ENCODE measurements at places on chromosomes 2 and 18.

GRCh38 chr2:241344925-241345651, 11.0 kb upstream of the FARP2 start:
- DNase-seq: no peak

DNA sequence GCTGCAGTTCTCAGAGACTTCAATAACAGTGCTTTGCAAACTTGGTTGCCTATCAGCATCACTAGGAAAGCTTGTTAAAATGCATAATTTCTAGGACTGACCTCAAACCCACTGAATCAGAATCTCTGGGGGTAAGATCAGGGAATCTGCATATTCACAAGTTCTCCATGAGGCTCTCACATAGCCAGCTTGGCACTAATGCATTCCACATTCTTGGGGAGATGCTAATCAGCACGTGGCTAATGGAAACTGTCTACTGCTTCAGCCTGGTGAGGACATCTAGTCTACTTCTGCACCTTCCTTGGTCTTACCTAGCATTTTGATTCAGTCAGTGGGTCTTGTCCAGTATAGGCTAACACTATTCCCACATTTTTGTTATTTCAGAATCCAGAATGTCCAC, 56.3 kb downstream of the RBKS start:
- no peak for DNase-seq

DNA sequence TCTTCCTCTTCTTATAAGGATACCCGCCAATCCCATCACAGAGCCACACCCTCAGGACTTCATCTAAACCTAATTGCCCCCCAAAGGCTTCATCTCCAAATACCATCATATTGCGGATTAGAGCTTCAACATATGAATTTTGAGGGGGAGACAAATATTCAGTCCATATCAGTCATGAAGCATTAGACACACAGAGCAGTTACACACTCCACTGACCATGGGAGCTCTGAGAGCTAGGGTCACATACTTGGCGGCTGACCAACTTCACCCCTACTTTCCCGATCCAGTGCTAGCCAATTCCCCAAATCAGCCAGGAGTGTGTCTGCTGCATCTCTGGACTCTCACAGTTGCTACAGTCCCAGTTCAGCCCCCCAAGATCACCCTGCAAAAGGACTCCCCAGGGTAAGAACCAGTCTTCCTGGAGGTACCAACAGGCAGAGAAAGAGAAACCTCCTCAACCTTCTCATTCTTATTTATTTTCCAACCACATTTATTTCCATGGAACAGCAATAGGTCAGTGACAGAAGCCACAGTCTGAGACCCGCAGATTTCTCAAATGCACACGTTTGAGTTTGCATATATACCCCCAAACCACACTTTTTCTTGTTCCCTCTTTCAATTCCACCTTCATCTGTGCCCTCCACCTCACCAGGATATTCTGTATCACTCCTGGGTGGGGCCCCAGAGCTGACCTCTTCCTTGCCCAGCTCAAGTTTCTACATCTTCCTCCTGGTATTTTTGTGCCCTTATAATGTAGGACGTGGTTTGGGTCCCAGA, 33.3 kb downstream of the SPP2 start:
- no peak for DNase-seq

DNA sequence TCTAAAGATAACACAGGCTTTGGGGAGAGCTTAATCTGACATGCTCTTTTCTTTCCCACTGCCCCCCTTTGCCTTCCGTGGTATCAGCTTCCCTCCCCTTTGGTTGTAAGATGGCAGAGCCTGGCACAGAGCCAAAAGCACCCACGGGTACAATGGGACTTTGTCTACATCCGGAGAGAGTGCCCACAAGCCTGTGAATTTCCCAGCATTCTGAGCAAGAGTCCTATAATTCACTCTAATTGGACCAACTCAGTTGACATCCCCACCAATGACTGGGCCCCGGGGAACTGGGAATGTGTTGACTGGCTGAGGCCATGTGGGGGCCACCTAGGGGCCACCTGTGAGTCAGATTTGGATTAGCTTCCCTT, 20.1 kb upstream of the C2orf72 start:
- no peak for DNase-seq

GRCh38 chr18:40017021-40017420, 1938.0 kb upstream of the PIK3C3 start:
- no peak for DNase-seq

DNA sequence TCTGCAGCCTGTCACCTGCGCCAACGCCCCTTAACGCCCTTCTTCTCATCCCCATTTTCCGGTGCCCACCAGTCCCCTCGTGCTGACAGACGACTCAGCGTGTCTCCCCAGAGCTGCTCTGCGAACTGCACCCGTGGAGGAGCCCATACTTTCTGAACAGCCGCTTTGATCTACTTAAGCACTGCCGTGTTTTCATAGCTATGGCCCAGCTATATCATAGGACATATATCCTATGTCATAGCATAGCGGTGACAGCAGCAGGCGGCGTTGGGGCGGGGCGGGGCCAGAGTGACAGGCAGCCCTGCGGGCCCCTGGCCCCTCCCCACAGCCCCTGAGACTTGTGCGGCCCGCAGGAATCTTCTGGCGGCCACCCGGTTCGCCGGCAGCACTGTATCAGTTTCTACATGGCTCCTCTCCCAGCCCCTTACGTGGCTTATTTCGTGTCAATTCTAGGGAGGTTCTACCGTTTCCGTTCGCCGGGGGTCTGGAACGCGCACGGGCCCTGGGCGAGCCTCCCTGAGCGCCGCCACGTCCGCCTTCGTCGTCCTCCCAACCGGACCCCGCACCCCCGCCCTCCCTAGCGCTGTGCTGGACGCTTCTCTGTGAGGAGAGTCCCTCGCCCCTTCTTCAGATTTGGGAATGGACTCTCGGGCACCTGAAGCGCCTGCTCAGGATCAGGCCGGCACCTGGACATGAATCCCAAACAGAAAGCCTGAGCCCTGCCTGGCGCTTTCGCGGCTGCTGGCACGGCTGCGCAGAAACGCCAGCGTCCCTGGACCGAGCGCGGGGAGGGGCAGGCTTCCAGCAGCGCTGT, 35.4 kb downstream of the PTPN18 start:
- DNase-seq: peak; percentile 77

DNA sequence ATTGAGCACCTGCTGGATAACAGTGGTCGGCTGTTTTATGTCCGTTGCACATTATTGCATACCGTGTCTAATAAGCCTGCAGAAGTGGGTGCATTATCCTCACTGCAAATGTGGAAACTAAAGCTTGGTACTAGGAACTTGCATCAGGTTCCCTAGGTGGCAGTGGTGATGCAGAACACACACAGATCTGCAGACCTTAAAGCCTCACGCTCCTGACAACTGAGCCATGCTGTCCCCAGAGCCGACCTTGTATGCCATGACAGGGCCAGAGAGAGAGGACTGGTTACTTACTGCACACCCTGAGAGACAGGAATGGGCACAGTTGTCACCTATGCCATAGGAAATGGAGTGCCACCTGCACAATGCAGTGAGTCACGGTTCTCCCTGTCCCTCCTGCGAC, 151.8 kb downstream of the SH3RF3 start:
- no peak for DNase-seq

- no peak for DNase-seq
Observed at GRCh38 chr2:159427048-159427447, 140.5 kb upstream of the WDSUB1 start.

- DNase-seq: no peak
Observed at GRCh38 chr2:184558713-184559464, 39.4 kb upstream of the ZNF804A start.

DNA sequence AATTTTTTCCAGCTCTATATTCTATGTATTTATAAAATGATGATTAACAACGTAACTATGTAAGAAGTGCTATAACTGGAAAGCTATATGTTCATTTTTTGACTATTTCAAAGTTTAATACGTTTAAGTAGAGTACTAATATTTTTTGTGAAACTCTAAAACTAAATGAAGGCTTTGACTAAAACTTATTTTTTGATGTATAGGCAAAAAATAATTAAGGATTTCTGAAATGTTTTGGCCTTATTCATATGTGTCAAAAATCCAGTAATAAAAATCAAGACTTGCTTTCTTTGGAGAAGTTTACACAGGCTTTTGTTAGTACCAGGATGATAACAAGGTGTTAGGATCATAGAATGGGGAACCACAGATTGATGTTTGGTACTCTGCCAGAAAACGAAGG, 58.2 kb upstream of the ZEB2 start:
- no peak for DNase-seq

DNA sequence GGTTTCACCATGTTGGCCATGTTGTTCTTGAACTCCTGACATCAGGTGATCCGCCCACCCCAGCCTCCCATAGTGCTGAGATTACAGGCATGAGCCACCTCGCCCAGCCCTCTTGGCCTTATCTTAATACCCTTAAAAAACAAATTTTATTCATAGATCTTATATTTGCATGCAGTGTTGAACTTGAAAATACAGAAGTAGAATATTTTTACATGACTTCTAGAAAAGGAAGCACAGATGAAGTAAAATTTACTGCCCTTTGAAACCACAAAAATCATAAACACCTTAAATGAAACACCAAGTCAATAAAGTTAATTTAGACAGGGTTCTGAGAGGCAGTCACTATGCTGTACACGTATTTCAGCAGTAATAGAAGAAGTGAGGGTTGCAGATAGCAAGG, 145.7 kb downstream of the CERS6 start:
- DNase-seq: peak; percentile 52

GRCh38 chr2:109727929-109728447, 66.1 kb upstream of the RGPD5 start:
- no peak for DNase-seq

DNA sequence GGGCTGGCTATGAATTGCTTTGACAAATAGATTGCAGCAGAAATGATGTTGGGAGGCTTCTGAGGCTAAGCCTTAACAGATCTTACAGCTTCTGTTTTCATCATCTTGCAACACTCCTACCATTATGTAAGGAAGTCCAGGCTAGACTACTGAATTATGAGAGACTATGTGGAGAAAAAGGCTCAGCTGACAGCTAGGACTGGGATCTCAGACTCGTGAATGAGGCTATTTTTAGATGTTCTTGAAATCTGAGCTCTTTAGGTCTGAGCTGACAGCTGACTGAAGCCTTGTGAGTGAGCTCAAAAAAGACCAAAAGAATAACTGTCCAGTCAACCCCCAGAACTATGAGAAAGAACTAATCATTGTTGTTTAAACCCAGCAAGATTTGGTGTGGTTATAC, 70.3 kb downstream of the VWC2L start:
- no peak for DNase-seq
